ENCODE measurements at places on chromosomes 2 and 18.

DNA sequence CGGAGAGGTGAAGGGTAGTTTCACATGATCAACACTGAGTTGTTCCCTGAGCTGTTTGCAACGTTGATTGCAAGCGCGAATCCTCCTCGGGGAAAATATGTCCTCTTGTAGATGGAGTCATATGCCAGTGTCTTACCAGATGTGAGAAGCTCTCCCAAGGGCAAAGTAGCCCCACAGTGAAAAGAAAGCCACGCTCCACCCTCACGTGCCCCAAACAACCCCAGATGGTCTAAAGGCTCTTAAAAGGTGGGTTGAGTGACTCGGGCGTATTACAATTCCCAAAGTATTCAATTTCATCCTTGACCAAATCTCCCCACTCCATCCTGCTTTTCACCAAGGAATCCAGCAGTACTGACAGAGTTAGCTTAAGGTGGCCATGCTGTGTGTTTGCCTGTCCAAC is 332.1 kb upstream of the SOX11 start:
- DNase-seq, result no peak

GRCh38 chr2:84292545-84292944 is 166.5 kb downstream of the SUCLG1 start:
- no peak for DNase-seq

- peak; percentile 83 for DNase-seq
These were observed 3.5 kb downstream of the RHOB start for GRCh38 chr2:20450201-20450999.

- DNase-seq, result no peak
These were observed 218.7 kb downstream of the RBM43 start for GRCh38 chr2:151042964-151043363.

DNA sequence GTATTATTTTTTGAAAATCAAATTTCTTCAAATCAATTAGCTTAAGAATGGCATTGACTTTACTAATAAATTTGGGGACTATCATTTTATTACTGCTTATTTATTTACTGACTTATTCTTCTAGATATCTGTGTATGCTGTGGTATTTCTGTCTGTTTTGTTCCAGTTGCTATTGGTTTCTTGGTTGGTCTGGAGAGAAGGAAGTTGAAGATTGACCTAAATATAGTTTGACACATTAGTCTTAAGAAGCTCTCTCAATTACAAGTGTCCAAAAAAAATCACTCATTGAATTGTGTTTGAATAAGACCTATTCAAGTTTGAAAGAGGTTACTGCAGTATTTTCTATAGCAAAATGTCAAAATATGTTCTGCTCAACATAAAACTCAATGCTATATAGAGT is 153.3 kb upstream of the KYNU start:
- peak; percentile 10 for DNase-seq

GRCh38 chr2:28352610-28353195 is 40.0 kb upstream of the FOSL2 start:
- no peak for DNase-seq

DNA sequence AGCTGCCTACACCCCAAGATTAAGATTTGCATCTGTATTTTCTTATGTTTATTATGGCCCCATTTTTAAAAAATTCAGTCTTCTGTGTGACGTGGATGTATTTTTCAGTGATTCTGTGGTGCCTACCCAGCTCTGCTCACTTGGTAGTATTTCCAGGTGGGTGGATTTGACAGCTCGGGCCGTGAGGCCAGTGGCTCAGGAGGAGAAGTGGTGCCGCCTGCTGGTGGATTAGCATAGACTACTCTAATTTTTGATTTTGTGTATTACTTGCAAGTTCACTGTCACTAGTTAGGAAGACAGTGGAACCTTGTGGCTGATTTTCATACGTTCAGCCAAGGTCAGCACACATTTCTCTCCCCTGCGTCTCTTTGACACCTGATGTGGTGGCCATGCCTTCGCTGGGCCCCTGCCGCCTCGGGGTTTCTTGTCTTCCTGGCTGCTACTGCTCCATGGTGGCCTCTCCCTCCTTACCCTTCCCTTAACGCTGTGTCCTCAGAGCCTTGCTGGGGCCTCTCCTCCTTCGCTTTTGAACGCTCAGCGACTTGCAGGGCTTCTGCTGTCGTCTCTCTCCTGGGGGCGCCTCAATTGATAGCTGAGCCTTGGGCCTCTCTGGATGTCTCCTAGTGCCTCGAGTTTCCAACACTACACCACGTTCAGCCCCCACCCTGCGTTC is 89.4 kb downstream of the DGKD start:
- peak; percentile 92 for DNase-seq

- DNase-seq, result peak; percentile 37
These were observed 263.2 kb downstream of the CDH7 start for GRCh38 chr18:66013969-66014368.

- peak; percentile 97 for DNase-seq
These were observed 22.5 kb upstream of the SIGLEC15 start for GRCh38 chr18:45802814-45803492.

- DNase-seq, result peak; percentile 5
These were observed 58.2 kb upstream of the DYNC1I2 start for GRCh38 chr2:171629113-171629512.

GRCh38 chr18:30361864-30362540 is 680.5 kb downstream of the DSC3 start:
- DNase-seq, result no peak

DNA sequence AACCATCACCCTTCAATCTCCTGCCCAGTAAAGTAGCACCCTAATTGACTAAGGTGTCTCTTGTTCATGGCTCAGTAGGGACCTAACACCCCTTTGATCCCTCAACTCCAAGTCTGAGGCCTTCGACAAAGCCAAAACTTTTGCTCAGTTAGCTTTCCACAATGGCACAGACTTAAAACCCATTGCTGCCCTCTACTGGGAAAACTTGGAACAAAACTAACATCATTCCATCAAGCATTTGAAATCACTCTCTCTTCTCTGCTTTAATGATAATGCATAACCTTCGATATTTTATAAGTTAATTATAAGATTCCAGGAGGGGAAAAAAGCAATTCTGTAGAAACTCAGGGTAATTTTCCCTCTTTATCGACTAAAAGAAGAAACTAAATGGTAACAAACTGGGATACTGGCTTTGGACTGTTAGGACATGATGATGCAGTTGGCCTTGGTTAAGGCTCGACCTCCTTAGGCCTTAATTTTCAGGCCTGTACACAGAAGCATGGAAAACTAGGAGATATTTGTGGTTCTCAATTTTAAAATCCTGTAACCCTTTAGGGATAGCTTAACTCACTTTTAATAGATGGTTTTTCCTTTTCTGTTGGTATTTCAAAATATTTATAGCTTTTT is 127.8 kb downstream of the STK39 start:
- DNase-seq, result peak; percentile 90

DNA sequence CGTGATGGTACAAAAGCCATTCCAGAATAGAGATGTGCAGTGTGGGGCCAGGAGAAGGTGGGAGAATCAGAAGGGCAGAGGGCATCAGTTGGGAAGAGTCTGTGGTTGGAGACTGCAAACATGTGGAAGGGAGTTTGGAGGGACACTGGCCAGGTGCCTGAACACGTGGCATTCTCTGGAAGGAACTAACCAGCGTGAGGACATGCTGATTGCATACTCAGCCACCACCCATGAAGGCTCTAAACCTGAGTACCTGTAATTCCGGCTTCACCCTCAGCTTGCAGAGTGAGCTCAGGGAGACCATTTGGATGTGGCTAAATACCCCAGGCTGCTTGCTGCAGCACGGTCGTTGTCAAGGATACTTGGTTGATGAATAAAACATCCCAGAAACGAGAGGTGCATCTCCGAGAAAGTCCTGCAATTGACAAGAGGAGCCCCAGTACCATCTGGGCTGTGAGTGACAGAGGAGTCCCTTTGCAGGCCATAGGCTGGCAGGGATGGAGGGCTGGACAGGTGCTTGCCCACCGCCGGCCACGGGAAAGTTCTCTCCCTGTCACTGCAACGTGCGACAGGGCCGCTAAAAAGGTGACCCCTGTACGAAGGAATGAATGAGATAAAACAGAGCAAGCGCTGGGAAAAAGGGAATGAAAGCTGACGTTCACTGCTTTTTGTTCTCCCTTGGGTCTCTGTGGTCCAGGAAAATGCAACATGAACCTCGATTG is 5.0 kb downstream of the ACKR3 start:
- no peak for DNase-seq

DNA sequence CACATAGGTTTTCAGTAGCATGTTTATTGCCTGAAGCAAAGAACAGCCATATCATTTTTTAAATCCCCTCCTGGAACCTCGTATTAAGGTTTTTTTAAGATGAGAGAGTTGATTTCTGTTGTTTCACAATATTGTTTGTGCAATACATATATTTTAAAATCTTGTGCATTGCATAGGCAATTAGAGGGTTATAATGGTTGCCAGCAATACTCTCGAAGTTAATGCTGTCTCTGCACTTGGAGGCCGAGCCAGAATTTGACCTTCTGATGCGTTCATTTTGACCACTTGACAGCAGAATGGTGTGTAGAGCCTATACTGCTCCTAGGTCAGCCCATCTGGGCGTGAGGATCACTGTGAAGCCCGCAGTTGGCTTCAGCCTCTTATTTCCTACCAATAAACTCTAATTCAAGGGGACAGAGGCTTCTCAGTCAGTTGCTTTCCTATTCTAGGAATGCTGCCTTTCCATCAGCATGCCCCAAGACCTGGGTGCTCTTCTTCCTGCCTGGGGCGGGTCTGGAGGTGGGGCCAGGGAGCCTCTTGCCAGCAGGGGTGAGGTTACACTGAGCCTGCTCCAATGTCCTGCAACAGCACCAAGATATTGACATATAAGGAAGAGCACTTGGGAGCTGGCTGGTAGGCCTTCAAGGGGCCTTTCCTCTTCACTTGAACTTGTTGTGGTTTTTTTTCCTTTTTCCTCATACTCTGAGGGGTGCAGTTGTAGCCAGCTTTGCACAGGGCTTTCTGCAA is 91.4 kb upstream of the BCL2L11 start:
- DNase-seq, result no peak

GRCh38 chr2:99425022-99425421 is 64.8 kb downstream of the REV1 start:
- peak; percentile 94 for DNase-seq

DNA sequence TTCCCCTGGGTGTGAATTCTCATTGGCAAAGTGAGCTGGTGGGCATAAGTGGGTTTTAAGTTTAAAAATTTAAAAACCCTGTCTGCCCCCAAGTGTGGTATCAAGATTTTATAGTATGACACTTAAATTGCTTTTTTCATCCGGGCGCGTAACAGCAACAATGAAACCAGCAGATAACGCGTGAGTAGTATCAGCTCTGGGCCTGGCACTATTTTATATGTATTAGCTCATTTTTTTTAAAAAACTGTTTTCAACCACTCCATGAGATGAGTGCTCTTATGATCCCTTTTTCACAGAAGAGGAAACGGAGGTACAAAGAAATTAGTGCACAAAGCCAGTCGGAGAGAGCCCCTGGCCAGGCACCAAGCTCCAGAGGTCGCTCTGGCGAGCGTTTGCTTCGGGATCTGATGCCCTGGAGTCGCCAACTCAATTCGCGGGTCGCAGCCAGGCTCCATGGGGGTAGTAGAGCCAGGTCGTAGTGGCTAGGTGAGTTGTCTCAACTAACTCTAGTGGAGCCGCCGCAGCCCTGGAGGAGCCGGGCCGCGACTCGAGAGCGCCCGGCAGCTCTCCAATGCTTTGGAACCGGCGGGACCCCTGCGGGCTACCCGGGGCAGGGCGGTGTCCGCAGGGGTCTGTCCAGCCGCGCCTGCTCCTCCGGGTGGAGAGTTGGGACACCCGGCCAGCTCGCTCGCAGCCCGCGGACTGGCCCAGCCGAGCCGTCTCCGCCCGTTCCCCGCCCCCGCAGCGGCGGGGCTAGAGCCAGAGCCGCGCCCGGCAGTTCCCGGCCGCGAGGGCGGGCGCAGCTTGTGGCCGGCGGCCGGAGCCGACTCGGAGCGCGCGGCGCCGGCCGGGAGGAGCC is at the start of gene IL1R1:
Gene IL1R1 (plus strand): TSS at position 777 of the 859 bp plus-strand sequence. CDS start 14,979 bp downstream, outside the sequence.
- DNase-seq, result peak; percentile 89

GRCh38 chr2:120530781-120531180 is 184.8 kb downstream of the INHBB start:
- no peak for DNase-seq

GRCh38 chr2:190113000-190113399 is 50.5 kb upstream of the MSTN start:
- DNase-seq, result no peak

- DNase-seq, result no peak
These were observed 38.4 kb upstream of the APCDD1 start for GRCh38 chr18:10416065-10416464.

- peak; percentile 78 for DNase-seq
These were observed 66.5 kb downstream of the USP37 start for GRCh38 chr2:218501665-218502064.

DNA sequence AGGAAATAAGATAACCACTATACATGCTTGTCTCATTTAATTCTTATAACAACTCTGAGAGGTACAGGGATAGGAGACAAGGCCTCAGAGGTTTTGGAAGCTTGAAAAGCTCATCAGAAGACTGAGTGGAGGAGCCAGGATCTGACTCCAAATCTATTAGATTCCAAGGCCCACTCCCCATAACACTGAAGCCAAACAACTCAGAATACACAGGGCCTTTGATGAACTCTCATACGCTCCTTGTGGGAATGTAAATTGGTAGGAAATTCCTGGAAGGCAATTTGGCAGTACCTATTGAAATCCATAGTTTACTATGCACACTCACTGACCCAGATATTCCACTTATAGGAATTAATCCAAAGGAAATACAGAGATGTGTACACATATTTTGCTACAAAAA is 27.9 kb downstream of the WIPF1 start:
- no peak for DNase-seq

DNA sequence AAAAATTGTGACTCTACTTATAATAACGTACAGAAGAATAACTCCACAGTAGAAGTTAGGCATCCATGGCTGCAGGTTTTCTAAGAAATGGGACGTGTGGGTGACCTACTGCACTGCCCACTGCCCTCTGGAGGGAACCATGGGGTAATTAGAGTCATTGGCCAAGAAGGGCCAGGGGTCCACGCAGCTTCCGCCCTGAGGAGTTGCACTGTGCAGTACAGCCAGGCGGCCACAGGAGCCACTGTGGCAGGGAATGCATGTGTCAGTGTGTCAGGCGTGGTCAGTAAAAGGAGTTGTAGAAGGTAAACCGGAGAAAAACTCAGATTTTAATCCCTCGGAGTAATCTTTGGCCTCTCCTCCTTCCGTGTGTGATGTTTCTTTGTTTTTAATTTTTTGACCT is 24.8 kb downstream of the NCK2 start:
- no peak for DNase-seq

DNA sequence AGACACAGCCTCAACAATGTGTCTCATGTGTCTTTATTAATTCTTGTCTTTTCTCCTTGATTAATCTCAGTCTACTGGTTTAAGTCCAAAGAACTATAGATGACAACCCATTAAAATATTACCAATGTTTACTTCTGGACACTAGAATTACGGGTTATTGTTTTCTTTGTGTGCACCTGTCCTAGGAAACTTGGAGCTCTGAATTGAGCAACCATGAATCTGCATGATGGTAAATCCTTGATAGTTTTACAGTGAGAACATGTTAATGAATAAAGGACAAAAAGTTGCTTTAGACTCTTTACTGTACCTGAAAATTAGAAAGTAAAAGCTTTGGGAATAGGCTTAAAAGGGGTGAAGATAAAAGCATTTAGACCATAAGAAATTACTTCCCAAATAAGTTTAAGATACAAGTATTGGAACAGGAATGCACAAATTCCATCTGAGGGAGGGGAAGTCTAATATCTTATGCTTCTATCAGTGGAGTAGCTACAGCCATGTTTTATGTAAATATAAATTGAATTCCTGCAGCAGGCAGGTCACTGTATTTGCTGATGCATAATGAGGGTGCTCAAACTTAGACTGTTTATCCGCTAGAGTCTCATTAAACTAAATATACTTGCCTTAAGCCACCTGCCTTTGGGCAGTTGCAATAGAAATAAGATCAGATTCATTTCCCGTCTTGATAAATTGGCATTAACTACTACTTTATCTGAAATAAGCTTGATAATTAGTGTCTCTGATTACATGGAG is 603.7 kb upstream of the GCFC2 start:
- no peak for DNase-seq

All from choroid plexus epithelial cell (primary cell).